Fibroblast of skin of right biceps (primary cell): ENCODE measurements at places on chromosomes 2 and 18.

GRCh38 chr18:44679914-44680272 lies 795 bp upstream of the SETBP1 start:
- peak; percentile 72 for DNase-seq

- DNase-seq, result peak; percentile 87
Measured at GRCh38 chr2:122643725-122644329, 888.4 kb downstream of the TSN start.

DNA sequence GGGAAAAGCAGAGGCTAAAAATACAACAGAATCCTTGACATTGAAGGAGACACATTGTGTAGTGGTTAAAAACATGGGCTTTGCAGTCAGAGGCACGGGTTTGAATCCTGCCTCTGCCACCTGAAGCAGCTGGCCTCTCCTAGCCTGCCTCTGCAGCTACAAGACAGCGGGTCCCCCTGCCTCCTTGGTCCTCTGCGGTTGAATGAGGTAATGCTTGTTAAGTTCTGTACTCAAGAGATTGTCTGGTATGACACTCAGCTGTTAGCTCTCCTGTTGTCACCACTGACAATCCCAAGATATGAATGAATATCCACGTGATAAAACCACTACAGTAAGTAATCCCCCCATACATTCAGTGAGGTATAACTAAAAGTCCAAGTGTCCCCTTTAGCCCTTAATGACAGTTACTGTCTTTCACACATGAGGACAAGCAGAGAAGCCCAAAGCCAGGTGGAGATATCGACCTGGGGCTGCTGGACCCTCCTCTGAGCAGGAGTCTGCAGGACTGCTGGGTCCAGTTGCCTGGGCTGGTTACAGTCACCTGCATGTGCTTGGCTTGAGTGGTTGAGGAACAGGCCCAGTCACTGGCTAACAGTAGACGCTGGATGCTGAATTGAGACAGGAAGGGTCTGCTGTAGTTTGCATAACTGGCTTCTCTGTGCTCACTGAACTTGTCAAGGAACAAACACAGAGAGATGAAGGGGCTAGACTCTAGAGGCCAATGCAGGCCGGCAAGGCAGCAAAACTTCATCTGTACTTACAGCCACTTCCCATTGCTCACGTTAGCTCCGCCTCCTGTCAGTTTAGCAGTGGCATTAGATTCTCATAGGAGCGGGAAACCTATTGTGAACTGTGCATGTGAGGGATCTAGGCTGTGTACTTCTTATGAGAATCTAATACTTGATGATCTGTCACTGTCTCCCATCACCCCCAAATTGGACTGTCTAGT lies 85.5 kb downstream of the TGFA start:
- DNase-seq, result no peak

DNA sequence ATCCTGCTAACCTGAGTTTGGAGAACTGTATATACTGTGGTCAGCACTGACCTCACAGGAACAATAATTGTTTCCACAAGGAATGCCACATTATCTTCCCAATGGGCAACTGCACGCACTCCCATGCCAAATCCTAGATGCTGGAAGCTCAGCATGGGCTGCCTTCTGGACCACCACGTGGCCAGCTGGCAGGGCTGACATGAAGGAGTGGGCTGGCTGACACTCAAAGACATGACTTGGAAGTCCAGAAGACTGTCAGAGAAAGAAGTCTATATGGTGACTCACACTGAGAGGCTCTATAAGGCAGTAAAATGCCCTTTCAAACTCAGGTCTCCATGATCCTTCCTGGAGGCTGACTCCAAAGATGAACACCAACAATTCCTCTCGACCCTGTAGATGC lies 98.4 kb upstream of the RNF152 start:
- peak; percentile 71 for DNase-seq

DNA sequence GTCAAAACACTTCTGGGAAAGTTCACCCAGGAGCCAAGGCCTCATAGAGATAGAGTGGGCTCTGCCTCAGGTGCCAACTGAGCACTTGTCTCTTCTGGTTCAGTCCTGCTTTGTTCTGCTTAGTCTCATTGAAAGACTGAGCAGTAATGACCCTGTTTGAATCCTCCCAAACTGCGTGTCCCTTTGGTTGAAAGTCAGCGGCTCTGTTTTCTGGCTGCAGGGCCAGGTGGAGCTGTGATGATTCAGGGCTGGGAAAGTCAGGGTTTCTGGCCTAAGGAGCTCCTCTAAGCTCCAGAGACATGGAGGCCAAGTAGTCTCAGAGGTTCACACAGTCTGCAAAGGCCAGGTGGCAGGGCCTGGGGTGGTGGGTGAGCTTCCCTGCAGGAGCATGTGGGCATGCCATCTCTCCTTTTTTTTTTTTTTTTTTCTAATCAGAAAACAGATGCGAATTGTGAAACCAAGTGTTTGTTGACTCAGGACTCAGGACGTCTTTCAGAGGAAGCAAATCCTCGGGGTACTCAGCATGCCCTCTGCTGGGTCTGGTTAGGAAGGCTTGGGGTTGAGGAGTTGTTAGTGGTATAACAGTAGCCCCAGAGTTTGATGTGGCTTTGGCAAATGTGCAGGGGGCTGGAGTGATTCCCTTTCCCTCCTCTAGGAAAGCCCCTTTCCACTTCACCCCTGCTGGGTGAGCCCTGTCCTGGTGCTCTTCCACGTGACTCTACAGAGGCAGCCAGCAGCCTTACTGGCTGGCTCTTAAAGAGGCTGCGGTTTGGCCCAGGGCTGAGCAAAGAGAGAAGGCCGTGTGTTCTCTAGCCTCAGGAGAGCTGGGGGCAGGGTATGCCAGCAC lies 38.3 kb downstream of the TMEM17 start:
- no peak for DNase-seq

DNA sequence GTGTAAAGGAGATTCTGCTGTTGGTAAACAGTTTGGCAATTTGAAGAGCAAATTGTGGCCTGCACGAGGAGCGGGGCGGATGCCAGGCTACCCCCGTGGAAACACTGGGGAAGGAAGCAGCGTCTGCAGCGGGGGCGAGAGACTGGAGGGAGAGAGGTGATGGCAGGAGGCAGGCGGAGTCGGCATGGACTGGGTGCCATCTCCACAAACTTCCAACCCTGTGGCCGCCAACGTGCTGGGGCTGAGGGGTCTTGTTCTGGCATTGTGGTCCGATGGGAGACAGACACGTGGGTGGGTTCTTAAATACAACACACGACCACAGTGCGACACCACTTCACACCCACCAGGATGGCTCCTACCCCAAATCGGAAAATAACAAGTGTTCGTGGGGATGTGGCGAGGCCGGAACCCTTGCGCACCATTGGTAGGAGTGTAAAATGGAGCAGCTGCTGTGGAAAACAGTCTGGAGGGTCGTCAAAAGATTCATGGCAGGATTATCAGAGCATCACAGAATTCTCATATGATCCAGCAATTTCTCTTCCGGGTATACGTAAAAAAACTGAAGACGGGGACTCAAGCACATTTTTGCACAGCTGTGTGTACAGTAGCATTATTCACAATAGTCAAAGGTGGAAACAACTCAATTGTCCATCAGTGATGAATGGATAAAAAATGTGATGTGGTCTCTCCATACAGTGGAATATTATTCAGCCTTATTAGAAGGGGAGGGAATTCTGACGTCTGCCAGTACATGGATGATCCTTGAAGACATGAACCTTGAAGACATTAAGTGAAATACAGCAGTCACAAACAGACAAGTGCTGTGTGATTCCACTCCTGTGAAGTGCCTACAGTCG lies 82.4 kb upstream of the HPCAL1 start:
- no peak for DNase-seq

DNA sequence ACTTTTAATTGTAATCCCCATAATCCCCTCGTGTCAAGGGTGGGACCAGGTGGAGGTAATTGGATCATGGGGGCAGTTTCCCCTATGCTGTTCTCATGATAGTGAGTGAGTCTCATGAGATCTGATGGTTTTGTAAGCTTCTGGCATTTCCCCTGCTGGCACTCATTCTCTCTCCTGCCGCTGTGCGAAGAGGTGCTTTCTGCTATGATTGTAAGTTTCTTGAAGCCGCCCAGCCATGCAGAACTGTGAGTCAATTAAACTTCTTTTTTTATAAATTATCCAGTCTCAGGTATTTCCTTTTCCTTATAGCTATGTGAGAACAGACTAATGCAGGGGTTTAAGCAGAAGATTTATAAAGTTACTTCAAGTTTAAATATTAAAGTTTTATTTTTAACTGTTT lies 655.2 kb downstream of the EPHA4 start:
- no peak for DNase-seq

DNA sequence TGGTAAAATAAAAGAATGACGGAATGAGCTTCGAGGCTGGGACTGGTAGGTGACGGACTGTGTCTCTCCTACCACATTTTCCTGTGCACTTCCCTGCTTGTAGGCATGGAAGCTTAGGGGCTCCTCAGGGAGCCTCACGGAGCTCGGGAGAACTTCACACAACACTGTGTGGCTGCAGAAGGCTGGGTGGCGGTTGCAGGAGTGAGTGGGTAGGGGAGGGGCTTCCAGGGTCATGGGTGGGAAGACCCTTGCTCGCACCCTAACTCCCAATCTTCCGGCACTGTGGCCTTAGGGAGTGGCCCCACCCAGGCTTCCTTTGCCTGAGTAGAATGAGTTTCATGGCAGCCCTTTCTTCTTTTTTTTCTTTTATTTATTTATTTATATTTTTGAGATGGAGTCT lies 128.6 kb downstream of the INHBB start:
- no peak for DNase-seq

DNA sequence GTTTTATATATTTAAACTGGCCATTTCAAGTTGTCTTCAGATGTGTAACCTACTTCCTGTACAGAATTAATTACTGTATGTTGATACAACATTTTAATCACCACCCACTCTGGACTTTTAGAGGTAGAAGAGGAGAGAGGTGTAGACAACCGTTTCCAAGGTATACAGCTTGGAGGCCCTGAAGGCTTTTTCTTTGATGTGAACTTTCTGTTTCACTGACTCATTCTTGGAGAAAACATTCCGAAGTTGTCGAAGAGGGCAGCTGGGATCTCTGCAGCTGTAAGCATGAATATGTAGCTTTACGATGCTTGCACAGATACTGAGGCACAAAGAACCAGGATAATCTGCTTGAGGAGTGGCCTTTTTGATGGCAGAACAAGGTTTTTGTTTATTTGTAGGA lies 137.0 kb downstream of the NCKAP5 start:
- DNase-seq, result no peak
